Spleen (tissue), 13 donors: ENCODE measurements at places on chromosomes 16 and 17. TPM values are rescaled to one million over a fixed set of nuclear protein-coding genes. Genes with fewer than 3 reads are reported as not detected.

GRCh38 chr17:66467766-66468165 is 165.4 kb downstream of the PRKCA start:
- H3K4me3 ChIP-seq: no peak overlapping the region
- no peak for DNase-seq
- peaks cover 85% of the 10 kb centered on the region for H3K4me1 ChIP-seq
- H3K36me3 ChIP-seq: no peaks in the 10 kb centered on the region
- peak overlapping the region; percentile 55 for H3K27ac ChIP-seq

Gene ADGRG1
- 1.0 TPM for polyA plus RNA-seq

Gene DNAAF8
- polyA plus RNA-seq: 0.30 TPM

Gene MYH1
- 0.09 TPM for polyA plus RNA-seq

- H3K4me1 ChIP-seq: peaks cover 8% of the 10 kb centered on the region
- H3K27me3 ChIP-seq: no peaks in the 10 kb centered on the region
- H3K36me3 ChIP-seq: no peaks in the 10 kb centered on the region
- H3K4me3 ChIP-seq: no peak overlapping the region
- no peak overlapping the region for H3K27ac ChIP-seq
These were observed 5.0 kb downstream of the SEZ6L2 start for GRCh38 chr16:29894352-29894751.

DNA sequence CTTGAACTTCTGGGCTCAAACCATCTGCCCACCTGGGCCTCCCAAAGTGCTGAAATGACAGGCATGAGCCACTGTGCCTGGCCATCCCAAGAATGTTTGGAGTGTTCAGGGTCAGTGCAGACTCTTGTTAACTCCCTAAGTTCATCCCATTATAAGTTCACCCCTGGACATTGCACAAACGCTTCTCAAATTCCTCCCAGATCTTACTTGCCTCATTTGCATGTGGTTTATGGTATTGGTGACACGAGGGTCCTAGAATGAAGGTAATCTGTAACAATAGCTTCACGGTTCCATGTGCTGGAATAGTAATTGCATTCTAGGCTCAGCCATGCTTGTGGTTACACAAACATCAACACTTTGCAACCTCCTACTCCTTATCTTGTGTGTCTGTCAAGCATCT is 5.0 kb upstream of the CCDC42 start:
- H3K4me1 ChIP-seq: peaks cover 16% of the 10 kb centered on the region
- no peak overlapping the region for H3K27ac ChIP-seq
- no peaks in the 10 kb centered on the region for H3K27me3 ChIP-seq

- H3K4me1 ChIP-seq: peaks cover 11% of the 10 kb centered on the region
- no peak overlapping the region for H3K4me3 ChIP-seq
- DNase-seq: no peak
- no peaks in the 10 kb centered on the region for H3K36me3 ChIP-seq
- no peak overlapping the region for H3K27ac ChIP-seq
These were observed 23.5 kb upstream of the CDR2 start for GRCh38 chr16:22397931-22398330.

- peaks cover 12% of the 10 kb centered on the region for H3K27me3 ChIP-seq
- peaks cover 93% of the 10 kb centered on the region for H3K4me1 ChIP-seq
- peak; percentile 89 for DNase-seq
- peak overlapping the region; percentile 89 for H3K4me3 ChIP-seq
- H3K27ac ChIP-seq: peak overlapping the region; percentile 98
These were observed 775 bp upstream of the PAGR1 start for GRCh38 chr16:29815032-29815721.

Gene ZNF750
- polyA plus RNA-seq: 0.15 TPM

GRCh38 chr16:72050769-72051464 is 3.4 kb upstream of the HP start:
- no peaks in the 10 kb centered on the region for H3K36me3 ChIP-seq
- no peak for DNase-seq
- H3K4me1 ChIP-seq: peaks cover 5% of the 10 kb centered on the region
- no peak overlapping the region for H3K4me3 ChIP-seq

GRCh38 chr17:59832883-59833379 is 59.8 kb downstream of the TUBD1 start:
- H3K4me3 ChIP-seq: no peak overlapping the region
- no peaks in the 10 kb centered on the region for H3K36me3 ChIP-seq
- peaks cover 29% of the 10 kb centered on the region for H3K4me1 ChIP-seq
- H3K27me3 ChIP-seq: no peaks in the 10 kb centered on the region

GRCh38 chr16:12160249-12160648 is 183.7 kb downstream of the SNX29 start:
- peaks cover 7% of the 10 kb centered on the region for H3K4me1 ChIP-seq
- DNase-seq: peak; percentile 7
- H3K27me3 ChIP-seq: no peaks in the 10 kb centered on the region
- no peak overlapping the region for H3K27ac ChIP-seq
- no peaks in the 10 kb centered on the region for H3K36me3 ChIP-seq

DNA sequence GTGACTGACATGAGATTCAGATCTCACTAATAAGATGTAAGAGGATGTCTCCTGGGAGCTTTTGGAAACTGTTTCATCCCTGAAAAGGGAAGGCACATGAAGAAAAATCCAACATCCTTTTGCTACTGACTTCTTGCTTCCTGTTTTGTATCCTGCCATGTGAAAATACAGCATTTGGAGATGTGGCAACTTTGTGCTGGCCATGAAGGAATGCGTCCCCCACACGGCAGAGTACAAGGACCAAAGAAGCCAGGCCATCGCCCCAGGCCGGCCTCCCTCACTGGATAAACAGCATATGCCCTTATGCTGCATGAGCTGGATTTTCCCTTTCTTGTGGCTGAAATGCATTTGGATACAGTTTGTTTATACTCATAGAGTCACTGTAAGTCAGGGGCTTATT is 5.5 kb upstream of the HASPIN start:
- no peak overlapping the region for H3K27ac ChIP-seq
- H3K4me1 ChIP-seq: peaks cover 55% of the 10 kb centered on the region
- no peak for DNase-seq
- no peaks in the 10 kb centered on the region for H3K27me3 ChIP-seq
- H3K36me3 ChIP-seq: peaks cover 53% of the 10 kb centered on the region
- no peak overlapping the region for H3K4me3 ChIP-seq
